Foreskin keratinocyte (primary cell): ENCODE measurements at places on chromosomes 4 and X. TPM values are rescaled to one million over a fixed set of nuclear protein-coding genes. Genes with fewer than 3 reads are reported as not detected.

DNA sequence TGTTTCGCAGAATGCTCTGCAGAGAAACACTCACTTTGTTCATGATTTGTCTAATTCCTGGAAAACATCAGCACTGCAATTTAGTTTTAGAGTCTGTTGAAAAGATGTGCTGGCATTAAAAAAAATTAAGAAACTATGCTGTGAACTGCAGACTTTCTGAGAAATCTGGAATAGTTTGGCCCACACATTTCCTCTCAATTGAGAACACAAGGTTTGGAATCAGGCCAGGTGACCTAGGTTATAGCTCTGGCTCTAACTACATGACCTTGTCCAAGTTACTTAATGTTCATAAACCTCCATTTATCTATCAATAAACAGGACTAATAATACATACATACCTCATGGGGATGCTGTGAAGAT lies 61.4 kb upstream of the ENPEP start:
- DNase-seq, result no peak

- DNase-seq, result no peak
Measured at GRCh38 chr4:102733084-102733483, 27.7 kb downstream of the MANBA start.

- no peak for DNase-seq
Measured at GRCh38 chr4:181476508-181476890, 766.7 kb upstream of the TENM3 start.

DNA sequence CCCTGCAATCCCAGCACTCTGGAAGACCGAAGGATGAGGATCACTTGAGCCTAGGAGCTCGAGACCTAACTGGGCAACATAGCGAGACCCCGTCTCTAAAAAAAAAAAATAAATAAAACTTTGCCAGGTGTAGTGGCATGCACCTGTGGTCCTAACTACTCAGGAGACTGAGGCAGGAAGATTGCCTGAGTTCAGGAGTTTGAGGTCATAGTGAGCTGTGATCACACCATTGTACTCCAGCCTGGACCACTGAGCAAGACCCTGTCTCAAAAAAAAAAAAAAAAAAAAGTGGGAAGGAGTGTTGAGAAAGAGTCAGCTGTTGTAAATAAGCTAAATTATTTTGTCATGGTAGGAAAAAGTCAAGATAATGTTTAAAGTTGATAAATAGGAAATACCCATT lies 27.5 kb upstream of the IQSEC2 start:
- DNase-seq, result no peak

GRCh38 chr4:128516301-128516969 lies 228.8 kb upstream of the PGRMC2 start:
- DNase-seq, result no peak

DNA sequence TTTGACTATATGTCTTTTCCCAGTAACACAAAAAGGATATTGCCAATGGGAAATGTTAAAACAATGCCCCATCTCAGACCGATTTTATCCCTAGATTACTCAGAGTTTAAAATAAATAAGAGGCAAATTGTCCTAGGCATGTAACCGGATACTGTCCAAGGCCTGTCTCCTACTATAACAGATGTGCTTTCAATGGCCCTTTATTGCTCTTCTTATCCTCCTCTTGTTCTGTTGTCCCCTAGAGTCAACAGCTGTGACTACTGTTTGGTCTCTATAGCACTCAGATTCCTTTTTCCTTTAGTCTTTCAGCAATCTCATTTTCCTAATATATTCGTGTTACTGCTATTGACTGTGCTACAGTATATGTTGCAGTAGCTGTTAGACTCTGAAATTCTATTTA lies 66.8 kb upstream of the PLS3 start:
- DNase-seq, result no peak

The MTMR8 gene
- 1.2 and 1.4 TPM in 2 replicates for total RNA-seq

DNA sequence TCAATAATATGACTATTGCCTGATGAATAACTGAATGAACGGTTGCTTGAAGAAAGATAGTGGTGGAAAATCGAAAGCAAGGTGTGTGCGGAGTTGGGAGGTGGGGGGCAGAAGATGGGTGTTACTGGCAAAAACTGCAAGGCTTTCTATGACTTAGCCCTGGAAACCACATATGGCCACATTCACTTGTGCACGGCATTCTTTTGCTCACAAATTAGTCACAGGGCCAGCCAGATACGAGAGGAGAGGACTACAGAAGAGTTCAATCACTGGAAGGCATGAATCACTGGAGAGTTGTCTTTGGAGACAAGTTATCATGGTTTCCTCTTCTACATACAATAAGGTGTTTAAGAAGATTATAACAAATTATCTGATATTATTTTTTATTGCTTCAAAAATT lies 626.5 kb upstream of the CPEB2 start:
- DNase-seq, result peak; percentile 67

- DNase-seq, result no peak
Measured at GRCh38 chrX:100745806-100746537, 14.1 kb upstream of the SYTL4 start.

DNA sequence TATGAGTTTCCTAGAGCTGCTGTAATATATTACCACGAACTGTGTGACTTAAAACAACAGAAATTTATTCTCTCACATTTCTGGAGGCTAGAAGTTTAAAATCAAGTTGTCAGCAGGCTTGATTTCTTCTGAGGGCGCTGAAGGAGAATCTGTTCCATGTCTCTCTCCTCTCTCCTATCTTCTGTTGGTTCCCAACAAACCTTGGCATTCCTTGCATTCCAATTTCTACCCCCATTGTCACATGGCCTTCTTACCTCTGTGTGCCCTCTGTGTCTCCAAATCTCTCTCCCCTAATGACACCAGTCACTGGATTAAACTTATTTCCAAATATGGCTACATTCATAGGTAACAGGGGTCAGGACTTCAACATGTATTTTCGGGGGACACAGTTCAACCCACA lies 672.7 kb downstream of the RPA4 start:
- DNase-seq, result no peak

DNA sequence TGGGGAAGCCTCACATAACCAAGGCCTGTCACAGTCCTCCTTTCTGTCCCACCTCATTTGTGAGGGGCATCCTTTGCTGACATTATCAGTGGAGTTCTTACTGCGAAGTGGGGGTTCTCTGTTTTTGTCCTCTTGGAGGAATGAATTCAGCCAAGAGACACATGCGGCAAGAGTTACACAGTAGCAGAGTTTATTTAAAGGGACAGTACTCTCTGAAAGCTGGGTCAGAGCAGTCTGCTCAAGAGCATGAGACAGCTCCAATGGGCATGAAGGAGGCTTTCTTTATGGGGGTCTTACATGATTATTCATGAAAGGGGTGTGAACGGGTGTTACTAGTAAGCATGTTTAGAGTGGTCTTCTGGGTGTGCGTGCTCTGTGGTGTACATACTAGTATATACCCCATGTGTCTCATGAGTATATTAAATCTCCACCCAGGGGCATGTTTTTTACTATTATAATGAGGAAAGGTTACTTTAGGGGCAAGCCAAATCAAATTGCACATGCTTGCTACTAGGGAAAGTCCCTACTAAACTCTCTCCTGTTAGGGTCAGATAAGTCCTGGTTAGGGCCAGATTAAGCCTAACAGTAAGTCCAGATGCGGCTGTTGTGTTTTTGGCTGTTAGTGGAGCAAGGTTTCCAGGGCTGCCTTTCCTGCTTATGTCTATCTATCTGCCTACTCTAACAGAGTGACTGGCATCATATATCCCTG lies 19.8 kb upstream of the LGI2 start:
- DNase-seq, result no peak

The PGM2 gene
- 27.7 and 31.1 TPM in 2 replicates for total RNA-seq

- no peak for DNase-seq
Measured at GRCh38 chrX:25600776-25601175, 537.4 kb upstream of the MAGEB18 start.

GRCh38 chr4:132572210-132572609 lies 576.9 kb upstream of the PCDH10 start:
- DNase-seq, result no peak

- no peak for DNase-seq
Measured at GRCh38 chr4:6365545-6366086, 96.0 kb downstream of the WFS1 start.

DNA sequence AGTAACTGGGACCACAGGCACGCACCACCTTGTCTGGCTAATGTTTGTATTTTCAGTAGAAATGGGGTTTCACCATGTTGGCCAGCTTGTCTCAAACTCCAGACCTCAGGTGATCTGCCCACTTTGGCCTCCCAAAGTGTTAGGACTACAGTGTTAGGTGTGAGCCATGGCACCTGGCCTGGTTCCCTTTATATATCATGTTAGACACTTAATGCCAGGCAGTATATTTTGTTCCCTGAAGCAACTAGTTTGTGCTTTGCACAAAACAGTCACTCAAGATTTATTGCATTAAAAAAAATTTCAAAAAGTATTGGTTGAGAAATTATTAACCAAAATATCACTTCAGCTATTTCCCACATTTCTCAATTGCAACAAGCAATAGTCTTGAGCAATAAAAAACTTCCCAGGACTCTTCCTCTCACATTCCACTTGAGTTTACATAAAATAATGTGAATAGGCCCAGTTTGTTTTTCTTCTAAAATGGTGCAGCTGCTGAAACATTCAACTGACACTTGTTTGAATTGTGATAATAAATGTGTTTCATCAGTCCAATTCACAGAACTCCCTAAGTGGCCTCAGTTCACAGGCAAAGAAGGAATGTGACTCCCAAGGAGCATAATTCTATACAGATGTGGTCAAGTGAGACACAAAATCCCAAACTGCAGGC lies 22.7 kb downstream of the CXCL1 start:
- no peak for DNase-seq

DNA sequence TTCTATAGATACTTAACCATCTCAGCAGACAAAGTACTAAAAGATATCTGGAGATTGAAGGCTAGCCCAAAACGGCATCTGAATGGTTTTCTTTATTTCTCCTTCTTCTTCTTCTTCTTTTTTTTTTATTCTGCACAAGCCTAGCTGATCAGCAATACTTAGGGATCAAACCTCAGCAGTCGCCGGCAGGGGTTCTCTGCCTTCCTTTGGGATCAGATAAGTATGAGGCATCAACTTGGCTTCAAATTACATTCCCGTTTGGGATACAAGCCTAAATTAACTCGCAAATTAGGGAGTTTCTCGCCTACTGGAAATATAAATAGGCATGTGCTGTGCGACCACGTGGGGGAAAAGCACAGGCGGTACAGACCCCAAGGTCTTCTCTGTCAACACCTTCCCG lies 730 bp downstream of the CT55 start:
- DNase-seq, result no peak

The EXOC1L gene
- not detected in 2 replicates for total RNA-seq

GRCh38 chr4:179344861-179345260 lies 1902.6 kb upstream of the AGA start:
- DNase-seq, result no peak

DNA sequence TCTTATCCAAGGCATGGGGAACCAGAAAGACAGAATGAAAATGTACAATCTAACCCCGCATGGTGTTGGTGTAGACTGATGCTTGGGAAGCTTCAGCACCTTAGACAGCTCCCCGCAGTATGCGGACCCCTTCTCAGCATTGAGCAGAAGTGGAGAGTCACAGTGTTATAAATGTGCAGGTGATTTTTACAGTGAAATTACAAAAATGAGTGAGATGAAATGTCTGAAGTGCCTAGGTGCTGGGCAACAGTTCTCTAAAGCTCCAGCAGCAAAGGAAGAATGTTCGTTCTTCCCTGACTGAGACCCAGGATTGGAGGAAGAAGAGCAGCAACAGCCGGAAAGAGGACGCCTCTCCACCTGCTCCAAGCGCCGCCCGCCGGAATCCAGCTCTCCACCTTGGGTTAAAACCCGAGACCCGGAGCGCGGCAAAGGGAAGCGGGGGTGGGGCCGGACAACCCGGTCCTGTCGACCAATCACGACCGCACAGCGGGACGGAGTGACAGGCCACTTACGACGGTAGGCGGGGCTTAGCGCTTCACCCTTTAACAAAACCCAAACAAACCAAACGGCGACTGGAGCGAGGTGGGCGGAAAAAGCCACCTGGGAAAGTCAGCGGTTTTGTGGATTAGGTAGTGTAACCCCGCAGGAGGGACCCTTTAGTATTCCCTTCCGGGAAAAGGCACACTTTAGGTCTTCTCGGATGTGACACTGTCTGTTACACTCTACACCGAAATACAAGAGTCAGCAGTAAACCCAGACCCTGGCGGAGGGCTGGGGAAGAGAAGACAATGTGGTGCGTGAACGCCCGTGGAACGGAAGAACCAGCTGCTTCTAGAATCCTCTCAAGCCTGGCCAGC lies at the start of gene GLRA3:
Gene GLRA3 (minus strand): TSS at position 403 of the 857 bp plus-strand sequence. CDS start 436 bp downstream, outside the sequence.
- no peak for DNase-seq

The ZCCHC18 gene
- 0.14 TPM in 1 of 2 replicates, not detected in the other for total RNA-seq

DNA sequence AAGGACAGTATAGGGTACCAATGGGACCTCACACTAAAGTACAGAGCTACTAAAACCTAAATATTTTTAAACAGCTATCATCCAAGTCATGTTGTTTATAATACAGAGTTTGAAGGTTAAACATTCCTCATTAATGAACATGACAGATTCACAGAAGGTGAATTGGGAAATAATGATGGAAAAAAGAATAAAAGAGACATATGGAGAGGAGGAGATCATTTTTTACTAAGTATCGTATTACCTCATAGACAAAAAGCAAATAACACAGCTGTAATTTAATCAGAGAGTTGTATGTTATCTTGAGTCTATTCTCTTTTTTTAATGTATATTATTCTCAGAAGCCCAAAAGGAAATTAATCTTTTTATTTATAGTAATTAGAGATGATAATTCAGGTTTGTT lies 7.9 kb downstream of the PLK4 start:
- DNase-seq, result no peak

GRCh38 chr4:146465628-146466027 lies 56.1 kb downstream of the SLC10A7 start:
- no peak for DNase-seq

DNA sequence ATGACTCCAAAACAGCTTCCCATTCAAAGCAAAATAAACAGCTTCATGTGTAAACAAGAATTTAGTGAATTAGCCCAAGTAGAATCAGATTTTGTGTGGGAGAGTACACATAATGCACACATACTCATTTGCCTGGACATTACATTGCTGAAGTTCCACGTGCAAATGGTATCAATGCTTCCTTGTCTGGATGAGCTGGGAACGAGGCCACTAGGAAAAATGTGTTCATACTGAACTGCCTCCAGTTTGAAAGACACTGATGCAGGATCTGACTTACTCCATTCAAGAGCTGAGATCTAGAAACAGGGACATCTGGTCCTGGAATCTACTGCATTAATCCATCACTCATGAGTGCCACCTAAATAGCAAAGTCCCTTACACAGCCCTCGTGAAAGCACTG lies 228.0 kb downstream of the APBB2 start:
- no peak for DNase-seq

GRCh38 chr4:60683973-60684372 lies 516.2 kb upstream of the ADGRL3 start:
- peak; percentile 21 for DNase-seq

The GPR173 gene
- 0.35 and 0.75 TPM in 2 replicates for total RNA-seq

The NDP gene
- total RNA-seq, result not detected in 2 replicates

- peak; percentile 88 for DNase-seq
Measured at GRCh38 chr4:153595894-153596601, 88.0 kb upstream of the TLR2 start.

DNA sequence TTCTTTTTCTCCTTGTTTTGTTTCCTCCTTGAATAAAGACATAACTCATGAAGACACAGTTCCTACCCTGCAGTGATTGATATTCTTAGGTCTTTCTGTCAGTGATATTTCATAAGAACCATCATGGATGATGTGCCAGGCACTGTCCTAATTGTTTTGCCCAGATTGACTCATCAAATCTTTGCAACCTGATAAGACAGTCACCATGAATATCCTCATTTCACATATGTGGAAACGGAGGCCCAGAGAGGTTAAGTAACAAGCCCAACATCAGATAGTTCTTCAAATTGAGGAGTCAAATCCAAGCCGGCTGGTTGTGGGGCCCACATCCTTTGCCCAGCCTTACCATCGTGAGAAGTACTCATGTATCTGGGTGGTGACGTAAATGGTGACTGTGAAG lies 69.9 kb downstream of the SEL1L3 start:
- no peak for DNase-seq

The DDIT4L gene
- 1.3 TPM in 2 replicates for total RNA-seq

The F9 gene
- not detected in 2 replicates for total RNA-seq
